ENCODE measurements at places on chromosomes 3 and 15.

- DNase-seq, result no peak
These were observed 294.2 kb downstream of the UACA start for GRCh38 chr15:70469182-70469581.

DNA sequence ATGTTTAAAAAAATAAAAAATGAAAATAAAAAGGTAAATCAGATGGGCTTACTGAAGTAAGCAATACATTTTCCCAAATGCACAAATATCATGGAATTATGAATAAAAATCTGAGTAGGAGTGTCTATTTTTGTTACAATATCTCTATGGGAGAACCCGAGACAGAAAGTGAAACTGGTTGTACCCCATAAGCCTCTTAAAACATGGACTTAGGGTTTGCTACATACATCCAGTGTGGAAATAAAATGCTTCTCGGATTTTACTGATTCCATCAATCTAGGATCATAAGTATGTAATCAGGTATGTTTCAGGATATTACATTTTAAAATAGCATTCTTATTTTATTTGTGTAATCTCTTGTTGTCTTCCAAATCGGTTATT is 177.8 kb upstream of the CDIN1 start:
- no peak for DNase-seq

GRCh38 chr3:102332934-102333333 is 101.9 kb upstream of the ZPLD1 start:
- DNase-seq, result no peak

GRCh38 chr3:66348704-66349103 is 127.9 kb downstream of the SLC25A26 start:
- DNase-seq, result no peak

- no peak for DNase-seq
These were observed 643 bp downstream of the SERINC4 start for GRCh38 chr15:43799209-43799944.

DNA sequence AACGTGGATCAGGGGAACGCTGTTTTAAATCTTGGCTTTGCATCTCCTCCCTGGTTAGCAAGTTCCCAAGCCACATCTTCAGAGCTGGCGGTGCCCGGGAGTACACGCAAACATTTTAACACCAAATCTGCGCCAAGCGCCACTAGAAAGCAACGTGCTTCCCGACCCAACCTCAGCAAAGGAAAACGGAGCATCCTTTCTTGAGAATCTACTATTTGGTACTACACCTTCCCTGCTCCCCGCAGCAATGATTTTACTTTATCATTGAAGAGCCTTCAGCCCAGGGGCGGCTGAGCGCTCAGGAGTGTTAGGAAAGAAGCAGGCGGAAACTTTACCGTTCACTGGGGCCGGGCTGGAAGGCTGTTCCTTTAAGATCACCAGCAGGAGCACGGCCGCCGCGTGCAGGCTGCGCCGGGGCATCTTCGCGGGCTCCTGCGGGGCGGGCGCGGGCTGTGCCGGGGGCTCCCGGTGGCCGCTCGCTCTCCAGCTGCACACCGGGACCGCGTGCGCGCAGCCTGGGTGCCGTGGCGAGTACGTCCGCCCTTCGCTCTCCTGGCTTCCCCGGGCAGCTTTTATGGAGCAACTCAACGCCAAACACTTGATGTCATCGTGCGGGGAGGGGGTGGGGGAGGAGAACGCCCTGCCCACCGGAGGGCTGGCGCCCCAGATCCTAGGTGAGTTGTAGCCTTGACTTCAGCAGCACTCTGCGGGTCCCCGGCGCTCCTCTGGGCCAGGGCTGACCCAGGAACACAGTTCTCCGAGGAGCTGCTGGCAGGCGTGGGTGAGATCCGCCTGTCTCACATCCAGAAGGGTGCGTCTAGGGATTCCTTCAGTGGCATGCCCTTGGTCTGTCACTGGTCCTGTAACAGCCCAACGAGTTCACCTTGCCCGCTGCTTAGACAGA is at the start of gene CA12:
Gene CA12 (minus strand): TSS at position 546 of the 904 bp plus-strand sequence. CDS start 126 bp downstream, at position 420.
- DNase-seq, result no peak

DNA sequence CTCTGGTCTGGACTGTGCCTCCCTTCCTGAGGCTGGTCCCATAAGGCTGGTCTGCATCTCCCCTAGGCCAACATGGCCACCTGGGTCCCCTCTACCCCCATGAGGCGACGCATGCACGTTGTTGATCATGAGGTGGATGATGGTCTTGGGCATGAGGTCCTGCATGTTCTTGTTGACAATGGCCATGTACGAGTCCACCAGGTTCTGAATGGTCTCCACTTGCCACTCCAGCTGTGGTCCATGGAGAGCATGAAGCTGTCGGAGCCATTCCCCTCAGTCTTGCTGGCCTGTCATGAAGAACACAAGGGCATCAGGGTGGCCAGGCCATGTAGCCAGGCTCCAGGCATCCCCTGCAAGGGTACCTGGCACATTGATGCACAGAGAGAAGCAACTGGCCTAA is 27.1 kb upstream of the CSPG4 start:
- DNase-seq, result no peak

DNA sequence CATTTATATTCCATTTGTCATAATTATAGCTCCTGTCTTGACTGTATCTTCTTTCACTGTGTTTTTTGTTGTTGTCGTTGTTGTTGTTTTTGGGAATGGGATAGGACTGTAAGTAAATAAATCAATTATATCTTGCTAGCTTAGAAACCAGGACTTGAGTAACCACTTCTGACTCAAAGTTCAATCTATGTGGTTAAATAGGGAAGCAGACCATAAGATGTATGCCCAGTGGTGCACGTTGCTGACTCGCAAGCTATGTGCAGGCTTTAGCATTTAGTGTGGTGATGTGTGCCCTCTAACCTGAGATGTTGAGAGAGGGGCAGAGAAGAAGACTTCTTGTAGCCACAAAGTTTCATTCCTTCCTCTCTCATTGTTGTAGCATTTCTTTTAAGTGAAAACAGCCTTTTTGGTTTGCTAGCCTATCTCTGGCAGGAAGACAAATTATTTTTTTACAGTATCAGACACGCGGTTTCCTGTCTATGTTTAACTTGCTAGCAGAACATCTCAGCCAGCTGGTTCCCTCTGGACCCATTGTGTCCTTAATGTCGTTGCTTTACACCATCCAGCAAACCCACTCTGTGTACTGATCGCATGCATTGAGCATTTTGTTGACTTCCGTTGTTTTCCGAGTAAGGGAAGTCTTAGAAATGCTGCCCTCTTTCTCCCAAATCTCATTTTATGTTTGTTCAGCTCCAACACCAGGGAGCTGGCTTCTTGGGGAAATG is 52.1 kb downstream of the TGFBR2 start:
- DNase-seq, result peak; percentile 69

DNA sequence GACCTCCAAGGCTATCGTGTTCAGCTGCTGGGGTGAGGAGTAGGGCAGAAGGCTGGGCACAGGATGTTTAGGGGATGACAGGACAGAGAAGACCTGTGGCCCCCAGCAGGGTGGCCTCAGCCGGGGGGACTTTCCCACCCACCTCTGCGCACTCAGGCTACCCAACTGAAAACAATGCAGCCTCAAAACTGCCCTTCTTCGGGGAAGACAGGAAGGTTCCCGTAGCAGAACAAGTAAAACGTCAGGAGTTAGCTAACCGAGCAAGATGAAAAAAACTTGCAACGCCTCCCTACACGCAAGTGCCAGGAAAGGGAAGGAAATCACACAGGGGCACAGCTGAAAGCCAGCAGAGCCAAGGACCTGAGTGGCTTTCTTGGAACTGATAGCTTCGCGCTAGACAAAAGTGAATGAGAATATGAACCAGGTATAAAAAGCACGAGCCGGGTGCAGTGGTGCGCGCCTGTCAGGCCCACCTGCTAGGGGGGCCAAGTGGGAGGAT is 38.4 kb upstream of the FURIN start:
- peak; percentile 32 for DNase-seq

DNA sequence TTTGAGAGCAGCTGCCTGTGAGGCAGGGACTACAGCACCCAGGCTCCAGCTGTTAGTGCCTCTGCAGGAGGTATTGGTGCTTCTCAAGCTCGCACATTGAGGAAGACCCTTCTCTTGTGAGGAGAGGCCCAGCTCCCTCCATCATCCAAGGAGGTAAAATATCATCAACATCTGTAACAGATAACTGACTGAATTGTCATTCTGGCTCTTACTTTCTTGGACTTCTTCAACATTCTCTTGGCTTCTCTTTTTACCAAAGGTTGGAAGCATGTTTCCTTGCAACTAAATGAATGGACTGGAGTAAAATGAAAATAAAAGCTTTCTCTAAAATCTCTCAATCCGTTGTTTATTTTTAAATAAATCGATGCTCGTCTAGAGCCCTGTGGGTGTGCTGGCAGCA is 53.1 kb upstream of the PXYLP1 start:
- no peak for DNase-seq

DNA sequence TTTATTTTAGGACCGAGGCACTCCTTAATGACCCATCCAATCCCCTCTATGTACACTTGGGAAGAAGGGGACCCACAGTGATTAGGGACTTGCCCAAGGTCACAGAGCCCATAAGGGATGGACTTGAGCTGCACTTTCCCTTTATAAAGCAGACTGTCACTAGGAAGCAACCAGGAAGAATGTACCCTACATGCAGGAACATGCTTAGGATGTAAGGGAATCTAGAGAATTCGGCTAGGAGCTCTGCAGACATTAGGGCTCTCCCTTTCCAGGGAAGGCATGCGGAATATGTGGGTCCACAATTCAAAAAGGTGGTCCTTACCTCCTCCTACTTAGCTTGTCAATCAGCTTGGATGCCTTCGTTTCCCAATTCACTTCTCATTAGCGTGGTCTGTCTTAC is 78.7 kb downstream of the TMEM266 start:
- no peak for DNase-seq

DNA sequence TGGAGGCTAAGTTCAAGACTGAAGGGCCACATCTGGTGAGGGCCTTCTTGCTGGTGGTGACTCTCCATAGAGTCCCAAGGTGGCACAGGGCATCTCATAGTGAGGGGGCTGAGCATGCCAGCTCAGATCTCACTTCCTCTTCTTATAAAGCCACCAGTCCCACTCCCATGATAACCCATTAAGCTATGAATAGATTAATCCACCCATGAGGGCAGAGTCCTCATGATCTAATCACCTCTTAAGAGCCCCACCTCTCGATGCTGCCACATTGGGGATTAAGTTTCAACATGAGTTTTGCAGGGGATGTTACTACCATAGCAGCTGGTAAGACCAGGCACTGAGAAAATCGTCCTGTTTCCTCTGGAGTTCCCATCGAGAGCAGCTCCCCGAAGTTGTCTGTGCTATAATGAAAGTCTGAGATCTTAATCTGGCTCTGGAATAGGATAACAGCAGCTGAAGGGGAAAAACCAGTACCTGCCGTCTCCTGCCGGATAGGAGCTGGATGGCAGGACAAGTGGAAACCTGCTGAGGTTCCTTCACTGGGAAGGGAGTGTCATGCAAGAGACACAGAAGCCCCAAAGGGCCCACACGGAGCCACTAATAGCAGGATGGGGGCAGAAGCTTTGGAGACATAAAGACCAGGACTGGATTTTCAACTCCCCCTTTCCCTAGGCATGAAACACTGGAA is 79.5 kb upstream of the EPHB3 start:
- no peak for DNase-seq

DNA sequence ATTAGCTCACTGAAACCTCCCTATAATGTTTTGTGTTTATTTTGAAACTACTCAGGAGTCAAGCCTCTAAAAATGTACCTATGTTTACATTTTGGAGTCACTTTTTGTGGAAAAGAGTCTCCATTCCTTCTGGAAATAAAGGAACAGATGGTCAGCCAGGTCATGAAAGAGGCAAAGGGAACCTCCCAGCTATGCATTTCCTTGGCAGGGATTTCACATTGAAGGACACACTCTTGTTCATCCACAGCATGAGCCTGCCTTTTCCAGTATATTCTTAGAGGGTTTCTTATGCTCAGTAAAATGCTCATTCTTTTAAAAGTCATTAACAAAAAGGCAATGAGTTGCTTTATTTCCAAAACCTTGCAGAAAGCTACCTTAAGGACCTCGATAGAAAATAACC is 20.8 kb downstream of the STAC start:
- no peak for DNase-seq

GRCh38 chr3:129399895-129400357 is 28.5 kb downstream of the EFCAB12 start:
- no peak for DNase-seq

GRCh38 chr3:184737641-184738505 is 26.0 kb upstream of the MAGEF1 start:
- DNase-seq, result no peak

DNA sequence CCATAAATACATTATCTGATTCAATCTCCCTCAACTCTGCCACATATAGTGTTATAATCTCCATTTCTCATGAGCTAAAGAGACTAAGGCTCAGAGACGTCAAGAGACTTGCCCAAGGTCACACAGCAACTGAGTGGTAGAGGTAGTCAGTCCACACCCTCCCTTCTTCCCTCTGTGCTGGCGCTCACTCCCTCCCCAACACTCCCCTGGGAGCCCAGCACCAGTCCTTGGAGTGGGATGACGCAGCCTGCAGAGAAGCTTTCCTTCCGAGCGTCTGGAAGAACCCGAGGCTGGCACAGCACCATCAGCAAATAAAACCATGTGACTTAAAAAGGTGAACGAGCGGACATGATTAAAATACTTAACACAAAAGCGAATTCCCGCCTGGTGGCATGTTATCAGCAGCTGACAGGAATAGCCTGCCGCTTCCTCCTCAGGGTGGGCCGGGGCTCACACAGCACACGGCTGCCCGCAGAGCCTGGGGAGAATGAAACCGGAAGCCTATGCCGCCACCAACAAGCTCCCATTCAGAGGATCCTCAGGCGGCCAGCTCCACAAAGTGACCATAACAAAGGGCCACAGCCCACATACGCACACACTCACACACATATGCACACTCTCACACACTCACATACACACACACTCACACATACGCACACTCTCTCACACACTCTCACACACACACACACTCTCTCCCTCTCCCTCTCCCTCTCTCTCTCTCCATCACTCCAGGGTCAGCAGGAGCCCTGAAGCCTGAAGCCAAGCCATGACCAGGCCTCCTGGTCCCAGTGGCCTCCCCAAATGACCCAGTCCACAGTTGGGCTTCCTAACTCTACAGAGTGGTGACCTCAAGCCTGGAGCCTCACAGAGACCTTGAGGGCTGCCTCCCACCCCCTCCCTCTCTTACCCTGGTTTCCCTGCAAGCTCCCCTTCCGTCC is 120.5 kb downstream of the XXYLT1 start:
- DNase-seq, result no peak

DNA sequence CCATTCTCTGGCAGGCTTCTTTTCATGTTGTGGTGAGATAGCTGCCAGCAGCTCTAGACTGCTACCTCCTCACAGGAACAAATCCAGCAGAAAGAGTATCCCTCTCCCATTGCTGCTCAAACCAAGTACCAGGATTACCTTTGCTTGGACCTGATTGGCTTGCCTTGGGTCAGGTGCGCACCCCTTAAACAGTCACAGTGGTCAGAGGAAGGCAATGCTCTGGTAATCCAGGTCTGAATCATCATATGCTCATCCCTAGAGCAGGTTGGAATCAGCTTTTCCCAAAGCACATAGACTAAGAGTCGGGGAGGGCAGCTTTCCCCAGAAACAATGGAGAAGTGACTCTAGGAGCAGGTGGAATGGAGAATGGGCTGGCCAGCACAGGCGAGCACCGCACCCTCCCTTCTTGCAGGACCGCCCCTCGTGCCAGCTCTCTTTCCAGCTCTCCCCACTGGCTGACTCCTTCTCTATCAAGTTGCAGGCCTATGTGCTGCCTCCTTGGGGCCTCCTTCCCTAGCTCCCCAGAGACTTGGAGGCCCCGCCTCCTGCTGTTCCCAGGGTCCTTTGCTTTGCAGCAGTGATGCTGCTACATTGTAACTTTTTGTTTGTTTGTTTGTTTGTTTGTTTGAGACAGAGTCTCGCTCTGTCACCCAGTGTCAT is 29.9 kb upstream of the ADPGK start:
- no peak for DNase-seq
